ENCODE measurements at places on chromosomes 1 and 21.

- no peak for DNase-seq
These were observed 19.4 kb downstream of the PLEKHM2 start for GRCh38 chr1:15703562-15703961.

DNA sequence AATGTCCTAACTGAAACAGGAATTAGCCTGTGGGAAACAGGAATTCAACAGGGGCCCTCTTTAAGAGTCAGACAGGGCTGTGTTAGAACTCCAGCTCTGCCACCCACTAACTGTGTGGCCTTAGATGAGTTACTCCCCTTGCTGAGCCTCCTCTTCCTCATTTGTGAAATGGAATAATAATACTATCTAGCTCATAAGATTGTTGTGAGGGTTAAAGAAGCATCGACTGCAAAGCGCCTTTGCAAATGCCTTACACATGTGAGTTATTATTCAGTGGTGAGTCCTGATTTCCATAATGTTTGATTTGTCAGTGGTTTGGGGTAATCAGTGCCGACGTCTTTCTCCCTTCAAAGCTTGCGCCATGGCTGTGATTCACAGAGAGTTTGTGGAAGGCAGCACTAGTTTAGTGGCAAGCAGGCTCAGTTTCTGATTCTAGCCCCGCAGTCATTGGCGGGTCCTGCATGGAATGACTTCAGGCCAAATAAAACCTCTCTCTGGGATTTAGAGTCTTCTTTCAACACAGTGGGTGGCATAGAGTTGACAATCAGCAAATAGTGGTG lies 388.5 kb downstream of the PLPP3 start:
- no peak for DNase-seq

- no peak for DNase-seq
These were observed 3.8 kb downstream of the F13B start for GRCh38 chr1:197063212-197063611.

GRCh38 chr1:59396387-59396786 lies 99.5 kb downstream of the FGGY start:
- DNase-seq: no peak

DNA sequence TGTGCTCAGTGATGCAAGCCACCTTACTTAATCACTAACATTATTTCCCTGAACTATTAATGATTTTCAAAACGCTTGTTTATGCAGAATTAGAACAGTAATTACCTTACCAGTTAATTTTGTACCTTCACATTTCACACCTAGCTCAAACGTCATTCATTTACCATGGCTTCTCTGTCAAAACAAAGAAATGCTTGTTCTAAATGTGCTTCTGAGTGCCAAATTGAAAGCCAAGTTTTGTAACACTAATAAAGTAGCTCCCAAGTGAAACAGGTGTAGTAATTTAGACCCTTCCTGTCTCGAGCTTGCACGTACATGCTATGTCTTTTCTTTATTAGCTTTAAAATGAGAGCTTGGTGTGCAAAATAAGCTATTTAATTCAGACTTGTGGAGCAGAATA lies 533.7 kb upstream of the PKN2 start:
- DNase-seq: no peak

GRCh38 chr21:42414066-42414465 lies 10.4 kb downstream of the UBASH3A start:
- DNase-seq: no peak

DNA sequence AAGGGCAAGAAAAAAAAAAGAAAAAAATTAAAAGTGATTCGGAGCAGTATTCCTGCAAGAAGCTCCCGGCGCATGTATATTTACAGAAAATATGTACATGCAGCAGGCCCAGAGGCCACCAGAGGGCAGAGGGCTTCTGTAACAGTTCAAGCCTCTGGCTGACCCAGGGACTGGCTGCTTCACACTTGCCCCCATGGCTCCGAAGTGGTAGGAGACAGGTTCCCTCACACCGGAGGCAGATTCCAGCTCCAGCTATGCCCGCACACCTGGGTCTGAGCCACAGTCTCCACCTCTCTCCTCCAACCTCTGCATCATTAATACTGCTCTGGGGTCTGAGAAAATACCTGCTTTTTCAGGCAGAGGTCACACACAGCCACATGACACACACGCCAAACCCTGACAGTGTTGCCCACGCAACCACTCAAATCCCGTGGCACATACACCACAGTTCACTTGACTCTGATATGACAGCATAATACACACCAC lies 2.2 kb upstream of the ARHGAP30 start:
- DNase-seq: peak; percentile 26

DNA sequence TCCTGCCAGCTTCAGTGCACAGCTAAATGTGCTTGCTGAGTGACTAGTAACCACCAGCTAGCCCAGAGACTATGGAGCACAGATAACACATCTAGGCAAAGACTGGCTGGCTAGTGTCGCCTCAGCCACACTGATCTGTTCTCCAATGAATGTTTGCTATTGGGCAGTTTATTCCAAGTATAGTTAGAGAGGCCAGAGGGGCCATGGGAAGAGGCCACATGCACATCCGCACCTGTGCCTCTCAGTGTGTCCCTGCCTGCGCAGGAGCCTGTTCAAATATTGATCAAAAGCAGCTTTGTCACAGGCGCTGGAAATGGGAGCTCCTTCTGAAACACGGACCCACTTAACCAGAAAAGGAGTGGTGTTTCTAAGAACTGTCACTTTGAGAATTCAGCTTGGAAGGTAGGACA lies 51.3 kb upstream of the ATP1A1 start:
- DNase-seq: no peak

DNA sequence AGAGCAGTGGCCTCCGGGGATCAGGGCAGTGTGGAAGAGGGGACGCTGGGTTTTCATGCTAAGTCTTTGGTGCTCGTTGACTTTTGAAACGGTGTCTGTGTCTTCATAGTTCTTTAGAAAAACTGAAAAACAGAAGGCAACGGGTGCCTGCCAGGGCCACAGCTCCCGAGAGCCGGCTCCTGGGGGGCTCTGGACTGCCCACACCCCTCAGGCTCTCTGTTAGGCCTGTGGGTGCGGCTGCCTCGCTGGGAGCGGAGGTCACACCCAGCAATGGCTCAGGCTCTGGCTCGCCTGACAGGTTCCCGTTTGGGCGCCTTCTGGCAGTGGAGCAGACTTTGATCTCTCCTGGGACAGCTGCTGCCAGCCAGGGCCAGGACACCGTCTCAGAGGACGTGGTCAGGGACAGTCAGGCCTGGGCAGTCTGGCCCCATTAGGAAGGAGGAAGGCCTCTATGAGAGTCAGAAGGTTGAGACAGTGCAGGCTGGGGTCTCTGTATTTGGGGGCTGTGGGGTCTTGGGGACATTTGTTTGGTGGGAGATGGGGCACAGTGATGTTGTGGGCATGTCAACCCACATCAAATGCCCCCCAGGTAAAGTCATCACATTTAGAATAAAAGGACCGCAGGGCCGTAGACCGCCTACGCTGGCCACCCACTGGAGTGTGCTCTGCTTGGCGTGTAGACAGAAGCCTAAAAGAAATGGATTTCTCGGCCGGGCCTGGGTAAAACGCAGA lies 5.6 kb downstream of the ARHGEF16 start:
- no peak for DNase-seq

GRCh38 chr1:178530502-178530901 lies 17.6 kb downstream of the TEX35 start:
- DNase-seq: no peak

DNA sequence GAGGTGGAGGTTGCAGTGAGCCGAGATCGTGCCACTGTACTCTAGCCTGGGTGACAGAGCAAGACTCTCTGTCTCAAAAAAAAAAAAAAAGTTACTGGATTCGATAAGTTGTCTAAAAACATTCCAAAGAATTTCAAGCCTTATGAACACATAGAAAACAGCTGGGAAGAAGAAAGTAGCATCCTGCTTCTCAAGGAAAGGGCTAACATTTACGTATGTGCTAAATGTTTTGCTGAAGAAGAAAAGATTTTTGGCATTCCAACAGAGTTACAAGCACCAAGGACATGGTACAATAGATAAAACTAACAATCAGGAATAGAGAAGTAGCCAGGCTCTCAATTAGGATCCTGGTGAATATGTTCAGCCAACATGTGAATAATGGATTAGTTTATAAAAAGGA lies 69.8 kb downstream of the HFM1 start:
- DNase-seq: no peak

DNA sequence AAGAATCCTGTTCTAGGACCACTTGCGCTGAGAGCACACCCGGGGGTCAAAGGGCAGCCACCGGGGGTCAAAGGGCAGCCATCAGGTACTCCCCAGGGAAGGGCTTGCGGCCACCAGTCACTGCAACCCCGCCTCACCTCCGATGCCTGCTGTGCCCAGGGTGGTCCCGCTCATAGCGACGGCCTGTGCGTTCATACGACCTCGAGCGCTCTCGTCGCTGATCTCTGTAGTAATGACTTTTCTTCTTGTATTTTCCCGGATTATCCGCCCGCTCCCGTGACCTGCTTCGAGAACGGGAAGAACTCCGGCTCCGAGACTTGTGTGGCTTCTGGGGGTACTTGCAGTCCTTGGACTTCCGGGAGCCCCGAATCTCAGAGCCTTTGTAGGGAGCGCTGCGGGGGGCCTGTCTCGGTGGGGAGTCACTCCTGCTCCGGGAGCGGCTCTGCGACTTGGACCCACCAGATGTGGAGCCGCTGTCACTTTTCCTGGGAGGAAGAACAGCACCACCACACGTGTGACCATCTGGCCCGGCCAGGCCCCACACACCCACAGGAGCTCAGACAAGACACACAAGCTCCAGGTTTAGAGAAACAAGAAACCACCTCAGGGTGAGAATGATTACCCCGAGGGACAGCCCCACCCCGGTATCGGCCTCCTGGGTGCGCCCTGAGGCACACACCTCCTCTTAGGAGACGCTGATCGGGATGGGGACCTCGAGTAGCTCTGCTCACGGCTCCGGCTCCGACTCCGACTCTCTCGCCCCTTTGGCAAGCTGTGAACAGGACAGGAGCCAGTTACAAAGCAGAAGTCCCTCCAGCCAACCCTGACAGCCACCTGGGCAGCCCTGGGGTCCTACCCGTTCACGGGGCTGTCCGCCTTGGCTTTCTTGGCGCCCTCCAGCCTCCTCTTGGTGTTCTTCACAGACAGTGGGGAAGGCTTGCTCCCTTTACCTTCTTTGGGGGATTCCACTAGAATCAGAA lies 11.7 kb downstream of the CCNL2 start:
- DNase-seq: no peak

- no peak for DNase-seq
These were observed 82.8 kb downstream of the DISP1 start for GRCh38 chr1:222897527-222898190.

- no peak for DNase-seq
These were observed 11.6 kb upstream of the BARHL2 start for GRCh38 chr1:90728502-90729287.

DNA sequence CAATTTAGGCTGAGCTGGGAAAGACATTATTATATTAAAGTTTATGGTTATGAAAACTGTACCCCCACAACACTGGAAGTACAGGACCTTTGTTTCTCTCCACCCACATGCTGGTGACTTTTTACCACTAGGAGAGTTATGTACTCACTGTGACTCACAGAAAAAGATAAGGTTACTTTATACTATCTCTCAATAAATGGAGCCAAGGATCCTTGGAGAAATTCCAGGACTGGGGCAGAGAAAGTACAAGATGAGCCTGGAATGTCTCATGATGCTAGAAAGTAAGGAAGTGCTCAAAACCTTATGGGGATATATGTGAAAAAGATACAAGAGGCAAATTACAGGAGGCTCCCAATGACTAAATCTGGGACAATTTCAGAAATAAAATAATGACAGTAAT lies 63.9 kb upstream of the C1orf105 start:
- DNase-seq: no peak

- no peak for DNase-seq
These were observed 642 bp upstream of the PARP1 start for GRCh38 chr1:226408285-226409184.

DNA sequence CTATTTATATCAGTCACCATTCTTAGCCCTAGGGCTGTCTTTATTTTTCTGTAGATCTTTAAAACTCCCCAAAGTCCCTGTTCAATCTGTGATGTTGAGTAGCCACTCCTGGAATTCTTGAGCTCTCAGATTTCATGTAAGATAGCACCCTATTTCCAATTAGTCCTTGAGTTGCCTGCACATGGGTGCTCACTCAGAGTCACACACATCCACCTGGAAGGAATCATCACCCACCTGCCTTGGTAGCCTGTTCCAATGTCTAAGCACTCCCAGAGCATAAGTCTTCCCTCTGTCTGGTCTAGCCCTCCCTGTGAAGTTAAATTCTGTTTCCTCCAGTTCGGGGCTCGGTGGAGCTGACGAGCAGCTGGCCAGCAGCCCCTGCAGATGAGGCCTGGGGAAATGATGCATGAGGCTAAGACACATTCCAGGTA lies 14.7 kb upstream of the ATF3 start:
- DNase-seq: no peak

DNA sequence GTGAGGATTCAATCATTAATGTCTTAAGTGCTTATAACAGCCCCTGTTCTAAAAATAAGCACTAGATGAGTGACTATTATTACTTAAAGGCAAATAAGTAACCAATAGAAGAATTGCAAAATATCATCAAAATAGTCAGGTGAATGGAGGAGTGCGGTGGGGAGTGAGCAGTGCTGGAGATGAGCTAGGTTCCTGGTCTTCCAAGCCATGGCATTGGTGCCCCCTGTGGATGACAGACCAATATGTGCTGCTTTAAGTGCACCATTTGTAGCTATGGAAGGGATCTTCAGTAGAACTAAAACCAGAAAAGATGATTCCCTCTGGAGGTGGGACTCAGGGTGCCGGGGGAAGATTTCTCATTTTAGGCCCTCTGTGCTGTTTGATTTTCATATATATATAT lies 46.1 kb upstream of the SLC30A1 start:
- no peak for DNase-seq

DNA sequence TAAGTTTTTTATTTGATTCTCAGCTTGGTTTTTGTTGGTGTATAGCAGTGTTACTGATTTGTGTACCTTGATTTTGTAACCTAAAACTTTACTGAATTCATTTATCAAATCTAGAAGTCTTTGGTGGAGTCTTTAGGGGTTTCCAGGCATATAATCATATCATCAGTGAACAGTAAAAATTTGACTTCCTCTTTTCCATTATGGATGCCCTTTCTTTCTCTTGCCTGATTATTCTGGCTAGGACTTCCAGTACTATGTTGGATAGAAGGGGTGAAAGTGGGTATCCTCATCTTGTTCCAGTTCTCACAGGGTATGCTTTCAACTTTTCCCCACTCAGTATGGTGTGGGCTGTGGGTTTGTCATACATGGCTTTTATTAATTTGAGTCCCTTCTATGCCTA lies 23.6 kb upstream of the MAB21L3 start:
- no peak for DNase-seq

- no peak for DNase-seq
These were observed 31.5 kb downstream of the PHC2 start for GRCh38 chr1:33399375-33399774.
